ENCODE measurements at places on chromosomes 3 and 15.
A peak's percentile ranks its signal among the peaks of the same experiment; 100 is the strongest.

- no peak for DNase-seq
Observed at GRCh38 chr15:80492874-80493273, 88.7 kb downstream of the ARNT2 start.

- DNase-seq, result no peak
Observed at GRCh38 chr15:71914092-71914491, 103.7 kb downstream of the NR2E3 start.

GRCh38 chr3:71640331-71640983, 56.9 kb upstream of the FOXP1 start:
- no peak for DNase-seq

- DNase-seq, result peak; percentile 19
Observed at GRCh38 chr3:23959135-23959900, 14.2 kb downstream of the NR1D2 start.

DNA sequence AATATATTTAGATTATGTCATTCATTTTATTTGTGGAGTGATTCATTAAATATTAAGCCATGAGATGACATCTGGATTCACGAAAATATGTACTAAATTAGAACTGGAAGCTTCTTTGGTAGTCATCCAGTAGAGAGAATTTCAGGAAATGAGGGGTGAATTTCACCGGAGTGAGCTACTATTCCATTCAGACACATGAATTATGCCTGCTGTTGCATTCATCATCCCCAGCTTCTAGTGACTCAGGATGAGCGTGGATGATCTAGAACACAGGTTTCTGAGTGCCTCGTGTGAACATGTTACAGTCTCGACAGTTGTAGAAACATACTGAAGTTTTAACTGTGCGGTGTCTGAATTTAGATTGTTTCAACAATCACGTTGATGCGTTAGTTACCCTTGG, 42.9 kb upstream of the GABRG3 start:
- DNase-seq, result no peak

GRCh38 chr3:150035301-150035779, 64.6 kb upstream of the PFN2 start:
- DNase-seq, result no peak

DNA sequence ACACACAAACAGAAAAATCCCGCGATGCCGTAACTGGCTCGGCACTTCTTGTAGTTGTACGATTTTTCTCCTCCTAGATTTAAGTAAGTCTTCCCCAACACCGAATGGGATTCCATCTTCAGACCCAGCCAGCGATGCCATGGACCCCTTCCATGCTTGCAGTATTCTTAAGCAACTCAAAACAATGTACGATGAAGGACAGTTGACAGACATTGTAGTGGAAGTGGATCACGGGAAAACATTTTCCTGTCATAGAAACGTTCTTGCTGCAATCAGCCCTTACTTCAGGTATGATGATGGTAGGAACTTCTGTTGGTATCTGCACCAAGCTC, 763 bp downstream of the KBTBD8 start:
- DNase-seq, result no peak

- no peak for DNase-seq
Observed at GRCh38 chr3:105444725-105445124, 78.0 kb downstream of the ALCAM start.

GRCh38 chr3:159859424-159859823, 129.2 kb upstream of the IL12A start:
- no peak for DNase-seq

Data from stimulated activated naive CD8-positive, alpha-beta T cell treated with anti-CD3 and anti-CD28 coated beads, Interleukin-15, Interleukin-2, amounts not matched to agents 100 U/mL and 50 U/mL, for 24 hours (primary cell).